ENCODE measurements at places on chromosomes 1 and 21.

DNA sequence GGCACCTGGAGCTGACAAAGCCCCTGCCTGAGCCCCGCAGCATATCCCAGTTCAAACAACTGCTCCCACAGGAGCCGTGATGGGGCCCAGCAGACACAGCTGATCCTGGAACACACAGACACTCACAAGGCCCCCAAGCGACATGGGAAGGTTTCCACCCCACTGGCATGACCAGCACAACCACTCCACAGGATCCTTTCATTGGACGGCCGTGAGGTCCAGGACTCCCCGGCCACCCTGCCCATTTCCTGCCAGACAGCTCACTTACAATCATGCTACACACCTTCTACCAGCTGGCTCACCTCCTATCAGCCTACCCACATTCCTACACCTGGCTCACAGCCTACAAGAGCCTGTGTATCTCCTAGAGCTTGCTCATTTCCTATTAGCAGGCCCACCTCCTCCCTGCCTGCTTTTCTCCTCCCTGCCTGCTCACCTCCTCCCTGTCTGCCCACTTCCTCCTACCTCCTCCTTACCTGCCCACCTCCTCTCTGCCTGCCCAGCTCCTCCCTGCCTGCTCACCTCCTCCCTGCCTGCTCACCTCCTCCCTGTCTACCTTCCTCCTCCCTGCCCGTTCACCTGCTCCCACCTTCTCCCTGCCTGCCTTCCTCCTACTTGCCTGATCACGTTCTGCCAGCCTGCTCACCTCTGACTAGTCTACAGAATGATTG lies 73.9 kb downstream of the MATN1 start:
- DNase-seq: no peak

DNA sequence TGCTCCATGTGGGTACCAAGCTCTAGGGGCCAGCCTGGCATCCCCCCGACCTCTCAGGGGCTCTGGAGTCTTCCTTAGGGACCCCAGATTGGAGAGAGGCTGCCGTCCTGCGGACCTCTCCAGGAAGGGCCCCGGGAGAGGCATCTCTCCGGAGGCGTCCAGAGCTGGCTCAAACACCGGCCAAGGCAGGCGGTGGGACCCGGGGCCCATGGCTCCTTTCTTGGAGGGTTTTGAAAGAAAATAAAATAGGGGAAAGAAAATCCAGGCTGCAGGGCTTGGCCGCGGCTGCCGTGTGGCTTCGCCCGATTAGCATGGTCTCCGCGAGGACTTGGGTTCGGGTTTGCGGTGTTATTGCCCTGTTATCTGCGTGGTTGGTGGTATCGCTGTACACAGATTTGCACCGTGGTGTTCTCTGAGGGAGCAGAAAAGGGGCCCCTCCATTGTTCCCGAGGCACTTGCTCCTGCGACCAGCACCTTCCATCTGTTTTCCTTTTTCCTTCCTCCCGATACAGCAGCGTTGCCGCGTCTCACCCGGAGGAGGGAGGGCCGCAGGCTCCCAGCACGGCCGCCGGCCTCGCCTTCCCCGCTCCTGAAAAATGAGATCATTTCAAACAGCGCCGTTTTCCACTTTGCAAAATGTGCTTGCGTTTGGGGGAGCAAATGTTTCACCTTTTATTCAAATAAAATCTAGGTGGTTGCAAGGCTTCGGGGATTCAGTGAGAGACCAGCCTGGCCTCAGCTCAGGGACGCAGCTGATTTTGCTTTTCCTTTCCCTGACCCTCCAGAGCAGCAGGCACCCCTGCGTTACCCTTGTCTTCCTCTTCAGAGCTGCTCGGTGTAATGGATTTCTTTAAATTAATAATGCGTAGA lies 86.3 kb downstream of the PRDM16 start:
- no peak for DNase-seq

- DNase-seq: no peak
Observed at GRCh38 chr1:53123453-53124140, 18.8 kb downstream of the SLC1A7 start.

DNA sequence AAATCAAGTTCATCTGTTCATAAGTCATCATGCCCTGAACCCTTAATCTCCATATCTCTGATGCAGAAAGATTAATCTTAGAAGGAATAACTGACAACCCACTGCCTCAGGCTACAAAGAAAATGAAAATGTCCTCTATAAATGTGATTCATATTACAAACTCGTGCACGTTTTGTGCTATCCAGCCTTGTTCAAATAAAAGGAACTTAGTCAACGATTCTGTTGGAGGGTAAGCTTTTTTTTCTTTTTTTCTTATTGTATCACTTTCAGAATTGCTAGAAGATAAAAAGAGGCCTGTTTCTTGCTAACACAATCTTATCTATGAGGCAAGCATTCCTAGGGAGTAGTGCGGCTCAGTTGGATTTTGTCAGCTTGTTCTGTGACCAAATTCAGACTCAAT lies 228.4 kb downstream of the TM2D1 start:
- DNase-seq: peak; percentile 57

GRCh38 chr1:222926566-222926965 lies 111.7 kb downstream of the DISP1 start:
- no peak for DNase-seq

GRCh38 chr21:41684381-41685245 lies 82.2 kb downstream of the RIPK4 start:
- no peak for DNase-seq

GRCh38 chr21:31503939-31504338 lies 155.6 kb upstream of the SOD1 start:
- no peak for DNase-seq

DNA sequence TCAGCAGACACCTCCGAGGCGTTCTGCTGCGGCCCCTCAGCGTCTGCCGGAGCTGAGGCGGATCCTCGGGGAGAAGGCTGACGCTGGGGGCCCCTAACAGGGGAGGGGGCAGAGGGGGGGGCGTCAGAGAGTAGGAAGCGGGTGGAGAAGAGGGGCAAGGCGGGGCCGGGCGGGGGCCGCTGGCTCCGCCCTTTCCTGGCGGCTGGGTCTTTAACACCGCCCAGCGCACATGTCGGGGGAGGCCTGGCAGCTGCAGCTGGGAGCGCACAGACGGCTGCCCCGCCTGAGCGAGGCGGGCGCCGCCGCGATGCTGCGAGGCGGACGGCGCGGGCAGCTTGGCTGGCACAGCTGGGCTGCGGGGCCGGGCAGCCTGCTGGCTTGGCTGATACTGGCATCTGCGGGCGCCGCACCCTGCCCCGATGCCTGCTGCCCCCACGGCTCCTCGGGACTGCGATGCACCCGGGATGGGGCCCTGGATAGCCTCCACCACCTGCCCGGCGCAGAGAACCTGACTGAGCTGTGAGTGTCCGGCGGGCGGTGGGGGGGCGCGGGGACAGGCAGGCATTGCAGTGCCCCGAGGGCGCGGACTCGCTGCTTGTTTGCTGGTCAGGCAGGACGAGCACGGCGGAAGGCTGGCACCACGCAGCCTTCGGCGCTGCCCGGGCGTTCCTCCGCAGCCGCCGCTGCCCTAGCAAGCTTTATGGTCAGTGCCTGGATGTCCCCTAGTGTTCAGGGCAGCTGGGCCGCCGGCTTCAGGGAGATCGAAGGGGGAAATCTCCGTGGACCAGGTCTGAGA lies at the start of gene NTRK1:
Gene NTRK1, plus strand, starts transcription at position 238 of the 796 bp plus-strand sequence. Its CDS starts 70 bp downstream, at position 308.
- peak; percentile 32 for DNase-seq

GRCh38 chr21:42760951-42761751 lies 107.7 kb downstream of the PDE9A start:
- no peak for DNase-seq

- DNase-seq: no peak
Observed at GRCh38 chr1:50562106-50562505, 138.9 kb upstream of the DMRTA2 start.

GRCh38 chr21:42939582-42940413 lies 14.4 kb upstream of the ERVH48-1 start:
- peak; percentile 69 for DNase-seq

DNA sequence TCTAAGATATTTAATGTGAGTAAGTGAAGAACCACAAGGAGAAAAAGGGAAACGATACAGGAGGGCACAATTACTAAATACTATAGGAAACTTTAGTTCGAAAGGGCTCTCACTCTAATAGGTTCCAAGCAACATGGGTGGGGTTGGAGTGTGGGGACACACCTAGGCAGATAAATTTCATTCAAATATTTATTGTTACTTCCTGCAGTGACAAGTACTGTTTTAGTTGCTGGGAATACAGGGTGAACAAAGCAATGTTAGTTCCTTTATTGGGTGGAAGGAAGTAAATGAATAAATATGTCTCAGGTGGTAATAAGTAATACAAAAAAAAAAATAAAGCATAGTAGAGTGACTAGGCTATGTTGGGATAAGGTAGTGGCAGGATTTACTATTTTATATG lies 73.2 kb upstream of the B3GALT2 start:
- no peak for DNase-seq

- DNase-seq: no peak
Observed at GRCh38 chr21:45917241-45917640, 64.3 kb upstream of the COL6A1 start.

- DNase-seq: no peak
Observed at GRCh38 chr1:84360316-84360715, 38.0 kb upstream of the DNASE2B start.

DNA sequence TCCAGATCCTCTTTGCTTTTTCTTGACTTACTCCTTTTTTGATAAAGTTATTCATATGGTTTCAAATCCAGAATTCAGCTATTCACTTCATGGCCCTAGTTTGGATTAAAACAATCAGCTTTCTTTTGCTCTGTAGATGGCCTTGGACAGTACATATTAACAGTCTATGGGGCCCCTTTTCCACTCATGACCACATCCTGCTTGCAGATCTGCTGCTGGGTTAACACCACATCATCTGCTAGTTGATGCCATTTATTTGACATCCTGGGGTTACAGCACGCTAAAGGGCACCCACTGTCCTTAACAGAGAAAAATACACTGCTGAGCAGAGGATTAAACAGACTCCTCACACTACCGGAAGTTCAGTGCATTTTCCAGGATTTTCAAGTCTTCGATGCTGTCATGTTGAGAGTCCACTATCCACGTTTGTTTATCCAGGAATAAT lies 941 bp upstream of the IFI16 start:
- no peak for DNase-seq

- DNase-seq: no peak
Observed at GRCh38 chr1:151416231-151416630, 16.9 kb downstream of the PSMB4 start.

DNA sequence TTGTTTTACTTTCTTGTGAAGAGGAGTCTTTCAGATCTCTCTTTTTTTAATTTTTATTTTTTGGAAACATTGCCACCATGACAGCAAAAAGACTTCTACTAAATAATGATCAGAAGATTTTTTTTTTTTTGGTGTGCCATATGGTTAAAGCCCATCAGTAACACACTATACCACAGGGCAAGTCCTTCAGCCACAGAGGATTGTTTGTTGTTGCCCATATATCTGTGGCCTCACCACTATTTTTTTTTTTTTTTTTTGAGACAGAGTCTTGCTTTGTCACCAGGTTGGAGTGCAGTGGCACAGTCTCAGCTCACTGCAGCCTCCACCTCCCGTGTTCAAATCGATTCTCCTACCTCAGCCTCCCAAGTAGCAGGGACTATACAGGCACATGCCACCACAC lies 29.2 kb downstream of the UAP1 start:
- DNase-seq: peak; percentile 65

- DNase-seq: peak; percentile 38
Observed at GRCh38 chr1:24481101-24481500, 21.5 kb upstream of the RCAN3 start.

GRCh38 chr1:56468518-56468917 lies 110.8 kb downstream of the PLPP3 start:
- no peak for DNase-seq

DNA sequence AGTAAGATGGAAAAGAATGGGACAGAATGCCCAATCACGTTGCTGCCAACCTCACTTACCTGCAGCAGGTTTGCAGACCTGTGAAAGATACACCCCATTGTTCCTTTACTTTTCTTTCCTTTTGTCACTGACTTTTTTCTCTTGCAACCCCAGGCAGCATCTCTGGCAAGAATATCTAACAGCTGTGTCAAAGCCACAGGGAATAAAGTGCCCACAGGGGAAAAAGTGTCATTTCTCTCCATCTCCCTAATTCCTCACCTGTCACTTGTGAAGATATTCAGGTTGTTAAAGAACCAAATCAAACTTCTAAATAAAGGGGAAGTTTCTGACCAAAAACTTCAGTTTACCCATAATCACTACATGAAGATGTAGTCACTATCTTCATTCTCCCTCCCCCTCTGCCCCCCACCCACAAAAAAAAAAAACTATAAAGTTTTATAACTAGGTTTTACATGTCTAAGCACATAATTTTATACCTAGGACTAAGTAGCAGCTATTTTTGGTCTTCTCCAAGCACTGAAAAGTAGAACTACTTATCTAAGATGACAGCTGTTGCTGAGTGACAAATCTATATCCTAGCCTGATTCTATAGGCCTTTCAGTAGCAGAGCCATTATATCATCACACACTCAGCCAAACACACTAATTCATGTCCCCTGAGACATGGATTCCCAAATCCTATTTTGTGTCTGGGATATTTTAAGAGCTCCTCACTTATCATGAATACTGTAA lies 54.9 kb downstream of the TBX15 start:
- no peak for DNase-seq

- no peak for DNase-seq
Observed at GRCh38 chr1:180269645-180270529, 39.8 kb downstream of the LHX4 start.

DNA sequence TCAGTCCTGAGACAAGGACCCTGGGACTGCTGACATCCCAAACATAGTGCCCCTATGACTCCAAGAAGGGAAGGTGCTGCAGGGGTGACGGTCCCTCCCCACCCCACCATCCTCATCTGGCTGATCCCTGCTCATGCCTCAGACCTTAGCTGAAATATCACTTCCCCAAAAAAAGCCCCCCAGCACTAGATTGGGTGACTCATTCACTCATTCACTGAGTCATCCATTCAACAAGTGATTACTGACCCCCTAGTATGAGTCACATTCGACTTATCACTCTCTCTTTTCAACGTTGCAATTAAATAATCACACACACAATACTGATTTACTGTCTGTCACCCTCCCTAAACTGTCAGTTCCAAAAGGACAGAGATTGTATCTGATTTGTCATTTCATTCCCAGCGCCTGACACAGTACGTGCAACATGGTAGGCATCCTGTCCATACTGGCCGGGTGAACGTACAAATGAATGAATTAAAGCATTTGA lies 48.6 kb downstream of the HIVEP3 start:
- DNase-seq: peak; percentile 61

GRCh38 chr1:18927654-18928272 lies 25.4 kb upstream of the ALDH4A1 start:
- DNase-seq: no peak

DNA sequence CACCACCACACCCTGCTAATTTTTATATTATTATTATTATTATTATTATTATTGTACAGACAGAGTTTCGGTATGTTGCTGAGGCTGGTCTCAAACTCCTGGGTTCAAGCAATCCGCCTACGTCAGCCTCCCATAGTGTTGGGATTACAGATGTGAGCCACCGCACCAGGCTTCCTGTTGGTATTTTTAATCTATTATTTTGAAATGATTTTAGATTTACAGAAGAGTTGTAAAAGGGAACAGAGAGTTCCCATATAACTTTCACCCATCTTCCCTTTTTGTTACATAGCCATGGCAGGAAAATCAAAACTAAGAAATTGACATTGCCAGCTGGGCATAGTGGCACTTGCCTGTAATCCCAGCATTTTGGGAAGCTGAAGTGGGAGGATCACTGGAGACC lies 42.9 kb upstream of the CITED4 start:
- DNase-seq: no peak

Measured in COLO829 (cell line).